Naive thymus-derived CD8-positive, alpha-beta T cell (primary cell): ENCODE measurements at places on chromosomes 7 and 10.

DNA sequence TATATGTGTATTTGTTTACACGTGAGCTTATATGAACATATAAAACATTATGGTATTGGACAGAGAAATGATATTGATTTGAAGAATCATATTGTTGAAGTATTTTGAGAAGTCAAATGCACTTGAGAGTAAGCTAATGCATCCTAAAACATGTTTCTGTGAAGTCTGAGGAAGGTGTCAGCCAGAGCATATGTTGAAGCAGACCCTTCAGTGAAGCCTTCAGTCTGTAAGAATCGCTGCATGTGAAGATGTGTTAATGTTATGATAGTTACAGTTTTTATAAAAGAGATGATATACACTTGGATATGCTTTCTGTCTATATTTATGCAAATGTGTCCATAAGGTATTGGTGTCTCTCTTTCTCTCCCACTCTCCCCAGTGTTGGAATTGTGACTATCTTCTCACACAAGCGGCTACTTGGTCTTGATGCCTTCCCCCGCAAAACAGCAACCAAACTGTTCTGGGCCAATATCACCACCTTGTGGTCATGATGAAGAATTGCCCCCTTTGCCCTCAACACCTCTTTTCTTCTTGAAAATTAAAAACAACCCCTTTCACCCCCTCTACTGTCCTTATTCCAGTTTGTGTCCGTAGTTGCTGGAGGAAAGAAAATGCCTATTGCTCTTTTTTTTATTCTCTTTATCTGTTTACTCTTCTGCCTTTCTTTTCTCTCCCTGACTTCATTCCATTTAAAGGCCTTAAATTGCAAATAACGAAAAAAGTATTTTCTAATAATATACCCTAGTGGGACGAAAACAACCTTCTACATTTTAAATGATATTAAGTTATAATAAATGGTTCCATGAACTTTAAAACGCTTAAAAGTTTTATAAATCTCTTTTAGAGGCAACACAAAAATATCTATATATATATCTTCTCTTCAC lies 64.9 kb downstream of the IKZF1 start:
- H3K36me3 ChIP-seq: peaks cover 4% of the 10 kb centered on the region
- H3K4me1 ChIP-seq: peaks cover 97% of the 10 kb centered on the region
- no peak for DNase-seq
- H3K4me3 ChIP-seq: no peak overlapping the region
- H3K27ac ChIP-seq: peak overlapping the region; percentile 89

GRCh38 chr10:79003183-79004100 lies 65.3 kb upstream of the ZMIZ1 start:
- no peaks in the 10 kb centered on the region for H3K36me3 ChIP-seq
- H3K27ac ChIP-seq: no peak overlapping the region
- H3K4me3 ChIP-seq: no peak overlapping the region
- no peaks in the 10 kb centered on the region for H3K27me3 ChIP-seq
- peaks cover 16% of the 10 kb centered on the region for H3K4me1 ChIP-seq
- DNase-seq: no peak

DNA sequence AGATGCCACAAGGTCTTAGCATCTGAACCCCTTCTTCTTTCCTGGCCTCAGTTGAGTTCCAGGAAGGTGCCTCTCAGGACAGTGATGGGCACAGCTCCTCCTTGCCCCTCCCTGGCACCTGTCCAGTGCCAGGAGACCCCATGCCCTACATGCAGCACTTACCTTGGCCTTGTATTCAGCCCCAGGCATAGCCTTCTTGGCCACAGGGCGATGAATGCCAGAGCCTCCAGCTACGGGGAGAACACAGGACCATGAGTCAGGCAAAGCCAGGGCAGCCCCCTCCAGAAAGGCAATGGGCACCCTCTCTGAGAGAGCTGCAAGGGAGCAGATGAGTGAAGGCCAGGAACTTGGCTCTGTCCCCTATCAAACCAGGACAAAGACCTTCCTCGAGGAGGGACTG lies 24.3 kb upstream of the FRAT2 start:
- no peak for DNase-seq
- H3K27ac ChIP-seq: no peak overlapping the region
- no peaks in the 10 kb centered on the region for H3K27me3 ChIP-seq

DNA sequence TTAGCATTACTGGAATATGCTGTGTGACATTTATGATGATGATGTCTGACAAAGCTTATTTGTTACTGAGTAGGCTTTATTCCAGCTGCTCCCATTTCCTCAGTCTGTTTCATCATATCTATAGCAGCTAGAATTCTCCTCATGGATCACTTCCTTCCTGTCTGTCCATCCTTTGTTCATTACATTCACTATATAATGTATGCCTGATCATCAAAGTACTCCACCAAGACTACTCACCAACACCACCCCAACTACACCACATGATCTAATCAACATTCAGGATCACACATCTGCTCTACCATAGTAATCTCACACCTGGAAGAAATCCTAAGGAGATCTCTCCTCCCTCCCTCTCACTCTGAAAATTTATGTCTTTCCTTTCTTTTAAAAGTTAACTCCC lies 61.3 kb downstream of the APBB1IP start:
- peaks cover 11% of the 10 kb centered on the region for H3K36me3 ChIP-seq
- H3K27ac ChIP-seq: peak overlapping the region; percentile 85
- H3K4me1 ChIP-seq: peaks cover 55% of the 10 kb centered on the region
- H3K4me3 ChIP-seq: no peak overlapping the region
- DNase-seq: no peak
- H3K27me3 ChIP-seq: no peaks in the 10 kb centered on the region

DNA sequence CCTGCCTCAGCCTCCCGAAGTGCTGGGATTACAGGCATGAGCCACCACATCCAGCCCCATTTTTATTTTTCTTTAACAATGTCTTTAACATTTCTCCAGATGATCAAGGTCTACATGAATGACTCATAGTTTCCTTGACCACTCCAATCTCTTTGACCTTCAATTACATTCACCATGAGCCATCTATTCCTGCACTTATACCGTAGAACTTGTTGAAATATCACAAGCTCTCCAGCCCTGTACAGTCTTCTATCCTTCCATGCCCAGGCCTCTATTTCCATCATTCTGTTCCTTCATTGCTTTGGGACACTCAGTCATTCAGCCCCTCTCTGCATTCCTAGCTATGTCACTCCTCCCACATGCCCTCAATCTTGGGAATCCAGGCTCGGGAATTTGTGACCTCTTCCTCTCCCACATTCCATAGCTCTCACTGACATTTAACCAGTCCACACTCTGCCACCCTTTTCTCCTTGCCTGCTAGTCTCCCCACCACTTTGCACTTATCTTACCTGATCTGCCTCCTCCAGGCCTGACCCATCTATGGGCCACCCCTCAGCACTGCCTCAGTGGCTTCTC lies 151.8 kb upstream of the STK17A start:
- DNase-seq: no peak
- no peak overlapping the region for H3K4me3 ChIP-seq
- H3K4me1 ChIP-seq: peaks cover 2% of the 10 kb centered on the region
- no peak overlapping the region for H3K27ac ChIP-seq
- H3K27me3 ChIP-seq: no peaks in the 10 kb centered on the region

DNA sequence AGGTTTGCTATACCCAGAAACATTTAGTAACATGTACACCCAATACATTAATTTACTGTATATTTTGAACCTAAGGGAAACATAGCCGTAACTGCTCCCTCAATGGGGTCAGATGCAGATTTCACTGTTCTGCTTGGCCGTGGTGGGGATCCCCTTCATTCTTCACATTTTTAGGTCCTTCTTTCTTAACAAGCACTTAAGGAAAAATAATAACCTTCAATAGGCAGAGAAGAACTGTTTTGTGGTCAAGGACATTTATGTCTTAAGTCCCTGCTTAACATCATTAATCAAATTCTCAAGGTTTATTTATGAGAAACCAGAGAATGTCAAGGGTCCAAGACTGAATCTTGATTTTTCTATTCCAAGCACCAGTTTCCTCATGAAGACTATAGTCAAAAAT lies 592.1 kb upstream of the ANKRD30A start:
- H3K27me3 ChIP-seq: no peaks in the 10 kb centered on the region
- H3K4me3 ChIP-seq: no peak overlapping the region
- no peak for DNase-seq

DNA sequence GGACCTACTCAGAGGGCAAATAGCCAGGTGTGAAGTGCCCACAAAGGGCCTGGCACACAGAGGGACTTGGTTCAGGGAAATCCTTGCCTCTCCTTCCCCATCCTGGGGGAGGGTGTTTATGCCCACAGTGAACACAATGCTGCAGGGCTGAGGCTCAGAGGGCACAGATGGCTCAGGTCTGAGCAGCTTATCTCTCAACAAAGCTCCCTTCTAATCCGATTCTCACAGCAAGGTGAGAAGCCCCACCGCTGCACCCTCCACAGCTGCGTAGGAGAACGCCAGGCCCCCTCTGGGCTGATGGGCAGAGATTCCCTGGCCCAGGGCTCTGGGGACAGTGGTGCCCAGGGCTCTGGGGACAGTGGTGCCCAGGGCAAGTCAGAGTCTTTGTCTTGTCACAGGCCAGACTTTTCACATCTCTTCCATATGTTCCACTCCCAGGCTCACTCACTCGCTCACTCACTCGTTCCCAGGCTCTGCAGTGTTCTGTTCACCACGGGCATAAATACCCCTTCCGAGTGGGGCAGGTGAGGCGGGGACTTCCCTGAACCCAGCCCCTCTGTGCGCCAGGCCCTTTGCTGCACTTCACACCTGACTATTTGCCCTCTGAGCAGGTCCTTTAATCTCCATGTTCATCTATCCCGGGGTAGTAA lies 8.7 kb upstream of the CDHR1 start:
- no peaks in the 10 kb centered on the region for H3K36me3 ChIP-seq
- no peak for DNase-seq
- H3K27ac ChIP-seq: no peak overlapping the region
- peaks cover 6% of the 10 kb centered on the region for H3K4me1 ChIP-seq

GRCh38 chr10:103476046-103476768 lies 2.8 kb downstream of the CALHM3 start:
- H3K27me3 ChIP-seq: no peaks in the 10 kb centered on the region
- no peaks in the 10 kb centered on the region for H3K36me3 ChIP-seq
- DNase-seq: no peak

DNA sequence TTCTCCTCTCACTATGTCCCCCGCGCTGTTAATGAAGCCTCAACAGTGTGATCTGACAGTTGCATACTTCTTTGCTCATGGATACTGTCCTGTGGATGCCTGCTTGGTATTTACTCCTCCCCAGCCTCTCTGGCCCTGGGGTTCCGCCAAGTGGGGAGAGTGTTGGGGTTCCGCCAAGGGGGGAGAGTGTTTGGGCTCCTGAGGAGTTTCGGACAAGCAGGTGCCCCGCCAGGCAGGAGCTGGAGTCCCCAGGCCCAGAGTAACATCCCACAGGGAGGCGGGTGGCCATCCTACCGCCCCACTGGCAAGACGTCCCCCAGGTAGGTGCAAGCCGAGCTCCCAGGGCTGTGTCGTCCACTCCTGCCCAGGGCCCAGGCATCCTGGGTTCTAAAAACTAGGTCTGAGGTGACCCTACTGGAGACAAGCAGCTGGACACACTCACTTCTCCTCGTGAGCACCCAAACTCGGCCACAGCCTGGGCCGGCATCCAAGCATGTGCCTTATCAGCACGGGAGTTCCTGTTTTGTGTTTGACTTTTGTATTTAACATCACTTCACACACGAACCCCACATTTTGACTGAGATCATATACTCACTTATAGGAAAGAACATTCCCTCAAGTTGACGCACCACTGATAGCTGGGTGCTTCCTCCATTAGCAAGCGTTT lies 34.2 kb downstream of the CAMK2B start:
- H3K27me3 ChIP-seq: peaks cover 14% of the 10 kb centered on the region
- H3K36me3 ChIP-seq: peaks cover 5% of the 10 kb centered on the region
- no peak overlapping the region for H3K4me3 ChIP-seq
- DNase-seq: peak; percentile 34

GRCh38 chr7:100837099-100837836 lies 9.9 kb upstream of the EPHB4 start:
- H3K36me3 ChIP-seq: no peaks in the 10 kb centered on the region
- DNase-seq: peak; percentile 62
- peaks cover 15% of the 10 kb centered on the region for H3K4me1 ChIP-seq
- peak overlapping the region; percentile 94 for H3K27ac ChIP-seq

- H3K27me3 ChIP-seq: peaks cover 5% of the 10 kb centered on the region
- H3K27ac ChIP-seq: no peak overlapping the region
- no peak for DNase-seq
- no peaks in the 10 kb centered on the region for H3K4me1 ChIP-seq
These were observed 358.1 kb upstream of the ZNF32 start for GRCh38 chr10:44006771-44007170.

- H3K36me3 ChIP-seq: no peaks in the 10 kb centered on the region
- no peaks in the 10 kb centered on the region for H3K27me3 ChIP-seq
- no peak overlapping the region for H3K4me3 ChIP-seq
- no peak for DNase-seq
- no peak overlapping the region for H3K27ac ChIP-seq
These were observed 79.2 kb downstream of the DNAJB6 start for GRCh38 chr7:157416011-157416410.

DNA sequence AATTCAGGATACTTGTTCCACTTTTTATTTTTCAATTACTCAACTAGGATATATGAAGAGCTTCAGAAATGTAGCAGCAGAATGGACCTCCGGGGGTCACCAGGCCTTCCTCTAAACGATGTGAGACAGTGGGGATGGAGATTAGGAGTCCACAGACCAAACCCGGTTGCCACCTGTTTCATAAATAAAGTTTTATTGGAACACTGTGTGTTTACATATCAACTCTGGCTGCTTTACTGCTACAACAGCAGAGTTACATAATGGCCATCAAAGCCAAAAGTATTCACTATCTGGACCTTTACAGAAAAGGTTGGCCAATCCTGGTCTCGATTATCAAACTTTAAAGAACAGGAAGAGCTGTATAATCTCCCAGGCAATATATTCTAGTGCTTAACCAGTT lies 30.8 kb downstream of the RAPGEF5 start:
- no peaks in the 10 kb centered on the region for H3K4me1 ChIP-seq
- peaks cover 1% of the 10 kb centered on the region for H3K27me3 ChIP-seq
- H3K36me3 ChIP-seq: no peaks in the 10 kb centered on the region

DNA sequence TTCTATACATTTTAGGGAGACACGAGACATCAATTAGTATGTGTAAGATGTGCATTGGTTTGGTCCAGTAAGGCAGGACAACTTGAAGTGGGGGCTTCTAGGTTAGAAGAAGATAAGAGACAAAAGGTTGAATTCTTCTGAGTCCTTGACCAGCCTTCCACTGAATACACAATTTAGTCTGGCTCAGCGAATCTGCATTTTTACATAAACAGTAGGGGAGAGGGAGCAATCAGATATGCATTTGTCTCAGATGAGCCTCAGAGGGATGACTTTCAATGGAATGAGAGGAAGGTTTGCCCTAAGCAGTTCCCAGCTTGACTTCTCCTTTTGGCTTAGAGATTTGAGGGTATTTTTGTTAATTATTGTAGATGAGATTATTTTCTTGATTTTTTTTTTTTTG lies 20.0 kb upstream of the C10orf90 start:
- DNase-seq: no peak
- H3K36me3 ChIP-seq: no peaks in the 10 kb centered on the region
- peaks cover 8% of the 10 kb centered on the region for H3K27me3 ChIP-seq
- H3K4me3 ChIP-seq: no peak overlapping the region
- no peak overlapping the region for H3K27ac ChIP-seq

GRCh38 chr7:17632384-17632783 lies 307.9 kb downstream of the SNX13 start:
- DNase-seq: no peak
- peaks cover 2% of the 10 kb centered on the region for H3K27me3 ChIP-seq
- no peak overlapping the region for H3K4me3 ChIP-seq

GRCh38 chr10:133241501-133242205 lies 4.0 kb downstream of the VENTX start:
- H3K36me3 ChIP-seq: no peaks in the 10 kb centered on the region
- no peak for DNase-seq
- no peak overlapping the region for H3K27ac ChIP-seq
- H3K27me3 ChIP-seq: peaks cover 15% of the 10 kb centered on the region
- H3K4me1 ChIP-seq: peaks cover 32% of the 10 kb centered on the region

GRCh38 chr10:86329093-86329710 lies 37.4 kb downstream of the GRID1 start:
- no peak for DNase-seq
- H3K4me3 ChIP-seq: no peak overlapping the region
